Right atrium auricular region (tissue), 2 donors: ENCODE measurements at places on chromosomes 3 and 15. TPM values are rescaled to one million over a fixed set of nuclear protein-coding genes. Genes with fewer than 3 reads are reported as not detected.

DNA sequence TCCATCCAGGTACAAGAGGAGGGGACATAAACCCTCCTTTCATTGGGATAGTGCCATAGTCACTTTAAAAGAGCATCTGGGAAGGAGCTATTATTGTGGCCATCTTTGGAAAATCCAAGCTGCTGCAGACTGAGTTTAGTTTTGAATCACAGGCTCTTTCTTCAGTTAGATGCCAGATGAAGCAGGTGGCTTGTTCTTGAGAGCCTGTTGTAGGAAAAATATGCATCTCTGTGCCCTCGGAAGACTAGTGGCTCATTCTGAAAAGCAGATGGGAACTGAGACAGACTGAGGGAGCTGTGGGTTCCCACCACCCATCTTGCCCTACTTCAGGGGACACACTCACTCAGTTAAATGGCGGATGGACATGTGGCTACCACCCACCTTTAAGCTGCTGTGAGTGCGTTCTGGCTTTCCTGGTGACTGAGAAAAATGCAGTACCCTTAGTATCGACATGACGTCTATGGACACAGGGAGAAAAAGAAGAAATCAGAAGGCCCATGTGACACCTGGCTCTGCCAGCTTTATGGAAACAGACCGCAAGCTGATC, 50.2 kb downstream of the RARB start:
- H3K4me1 ChIP-seq = no peaks in the 10 kb centered on the region
- no peak overlapping the region for H3K4me3 ChIP-seq
- peak overlapping the region; percentile 78 for H3K27ac ChIP-seq
- H3K36me3 ChIP-seq = no peaks in the 10 kb centered on the region

DNA sequence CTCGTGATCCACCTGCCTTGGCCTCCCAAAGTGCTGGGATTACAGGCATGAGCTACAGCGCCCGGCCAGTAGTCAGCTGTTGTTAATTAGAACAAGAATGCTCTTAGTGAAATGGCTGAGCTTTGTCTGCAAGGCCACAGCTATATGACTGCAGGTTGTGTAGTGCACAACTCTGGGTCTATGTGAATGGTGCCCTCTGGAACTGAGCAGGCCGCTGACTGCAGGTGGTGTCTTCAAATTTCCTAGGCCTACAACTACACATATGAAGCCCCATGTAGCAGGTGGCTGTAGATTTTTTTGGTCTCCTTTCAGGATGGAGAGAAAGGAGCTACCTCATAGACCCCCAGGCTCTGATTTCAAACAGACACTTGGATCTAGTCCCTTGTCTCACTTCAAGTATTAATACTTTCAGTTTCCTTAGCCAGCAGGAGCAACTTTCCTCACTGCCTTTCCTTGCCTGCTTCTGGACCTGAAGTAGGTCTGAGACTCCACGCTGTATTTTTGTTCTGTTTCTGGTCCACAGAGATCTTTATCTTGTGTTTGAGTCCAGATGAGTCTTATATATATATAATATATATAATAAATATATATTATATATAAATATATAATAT, 86.9 kb downstream of the C3orf80 start:
- no peak for DNase-seq
- no peaks in the 10 kb centered on the region for H3K27me3 ChIP-seq
- H3K4me3 ChIP-seq = no peak overlapping the region
- H3K36me3 ChIP-seq = no peaks in the 10 kb centered on the region

DNA sequence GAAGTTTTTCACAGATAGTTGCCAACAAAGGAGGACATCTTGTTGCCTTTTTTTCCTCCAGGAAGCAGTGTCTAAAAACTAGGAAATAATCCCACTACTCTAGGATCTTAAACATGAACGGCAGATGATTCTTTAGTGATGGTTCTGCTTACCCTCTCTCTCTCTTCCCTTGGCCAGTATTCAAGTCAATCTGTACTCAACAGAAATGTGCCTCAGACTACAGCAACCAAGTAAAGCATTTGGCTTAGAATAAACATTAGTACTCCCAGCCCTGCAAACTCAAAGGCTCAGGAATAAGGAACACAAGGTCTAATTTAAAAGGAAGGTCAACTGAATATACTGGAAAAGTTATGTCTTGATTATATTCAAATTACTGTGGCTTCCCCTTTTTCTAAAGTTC, 8.7 kb downstream of the NPTN start:
- no peaks in the 10 kb centered on the region for H3K27me3 ChIP-seq
- H3K36me3 ChIP-seq = no peaks in the 10 kb centered on the region
- H3K4me1 ChIP-seq = no peaks in the 10 kb centered on the region
- no peak overlapping the region for H3K4me3 ChIP-seq
- DNase-seq = no peak

DNA sequence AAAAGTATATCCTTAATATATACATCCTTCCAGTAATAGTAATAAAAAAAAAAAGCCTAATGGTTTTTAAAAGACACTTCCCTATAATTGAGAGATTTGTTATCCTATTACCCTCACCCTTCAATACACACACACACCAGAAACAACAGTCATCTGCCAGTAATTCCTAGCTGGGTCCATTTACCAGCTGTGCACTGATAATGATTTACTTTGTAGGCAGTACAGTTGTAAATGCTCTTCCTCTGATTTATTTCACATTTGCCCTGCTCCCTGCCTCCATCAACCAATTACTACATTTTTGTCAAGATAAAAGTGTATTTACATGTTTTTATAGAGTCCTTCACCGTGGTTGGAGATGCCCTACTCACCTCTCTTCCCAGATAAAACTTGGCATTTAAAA, 12.4 kb downstream of the TPM1 start:
- peak overlapping the region; percentile 97 for H3K27ac ChIP-seq
- peaks cover 77% of the 10 kb centered on the region for H3K36me3 ChIP-seq
- H3K4me3 ChIP-seq = no peak overlapping the region
- DNase-seq = no peak
- no peaks in the 10 kb centered on the region for H3K27me3 ChIP-seq

DNA sequence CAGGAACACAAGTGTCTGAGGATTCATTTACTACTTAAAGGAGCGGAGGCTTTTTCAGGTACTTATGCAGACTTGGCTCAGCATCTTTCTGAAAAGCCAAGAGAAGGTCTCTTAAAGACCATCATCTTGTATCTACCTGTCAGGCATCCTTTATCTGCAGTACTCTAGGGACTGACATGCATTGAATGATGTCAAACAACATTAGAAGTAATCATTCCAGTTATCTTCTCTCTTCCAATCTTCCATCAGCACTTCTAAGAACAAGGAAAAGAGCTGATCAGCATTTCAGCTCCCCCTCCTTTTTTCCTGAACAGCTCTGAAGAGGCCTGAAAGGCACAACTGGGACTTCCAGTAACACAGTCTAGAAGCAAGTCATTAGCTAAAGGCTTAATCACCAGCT, 214.8 kb downstream of the KCNH8 start:
- no peak overlapping the region for H3K27ac ChIP-seq
- DNase-seq = no peak
- no peaks in the 10 kb centered on the region for H3K4me1 ChIP-seq
- no peaks in the 10 kb centered on the region for H3K27me3 ChIP-seq
- no peak overlapping the region for H3K4me3 ChIP-seq

DNA sequence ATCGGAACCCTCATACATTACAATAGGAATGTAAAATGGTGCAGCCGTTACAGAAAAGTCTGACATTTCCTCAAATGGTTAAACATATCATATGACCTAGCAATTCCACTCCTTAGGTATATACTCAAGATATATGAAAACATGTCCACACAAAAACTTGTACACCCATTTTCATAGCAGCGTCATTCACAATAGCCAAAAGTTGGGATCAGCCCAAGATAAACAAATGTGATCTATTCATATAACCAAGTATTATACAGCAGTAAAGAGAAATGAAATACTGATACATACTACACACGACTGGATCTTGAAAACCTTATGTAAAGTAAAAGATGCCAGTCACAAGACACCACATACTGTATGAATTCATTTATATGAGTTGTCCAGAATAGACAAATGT, 102.4 kb downstream of the MSL2 start:
- no peak overlapping the region for H3K27ac ChIP-seq
- H3K27me3 ChIP-seq = no peaks in the 10 kb centered on the region
- no peak for DNase-seq
- no peak overlapping the region for H3K4me3 ChIP-seq

DNA sequence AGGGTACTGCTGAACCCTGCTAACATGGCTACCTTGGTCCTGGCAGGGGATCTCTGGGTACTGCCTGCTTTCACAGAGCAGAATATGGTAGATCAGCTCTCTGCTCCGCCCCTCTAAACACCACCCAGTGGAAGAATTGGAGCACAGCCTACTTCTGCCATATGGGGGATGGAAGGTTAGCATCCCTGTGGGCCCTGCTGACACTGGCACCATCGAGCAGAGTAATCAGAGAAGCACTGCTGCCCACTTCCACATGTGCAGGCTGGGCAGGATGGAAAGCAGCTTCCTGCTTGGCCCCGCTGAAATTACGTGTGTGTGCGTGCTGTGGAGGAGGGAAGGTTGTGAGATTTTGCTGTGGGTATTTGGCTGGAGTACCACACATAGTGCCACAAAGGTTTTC, 24.8 kb downstream of the CCR1 start:
- no peaks in the 10 kb centered on the region for H3K36me3 ChIP-seq
- H3K4me1 ChIP-seq = no peaks in the 10 kb centered on the region
- DNase-seq = no peak

DNA sequence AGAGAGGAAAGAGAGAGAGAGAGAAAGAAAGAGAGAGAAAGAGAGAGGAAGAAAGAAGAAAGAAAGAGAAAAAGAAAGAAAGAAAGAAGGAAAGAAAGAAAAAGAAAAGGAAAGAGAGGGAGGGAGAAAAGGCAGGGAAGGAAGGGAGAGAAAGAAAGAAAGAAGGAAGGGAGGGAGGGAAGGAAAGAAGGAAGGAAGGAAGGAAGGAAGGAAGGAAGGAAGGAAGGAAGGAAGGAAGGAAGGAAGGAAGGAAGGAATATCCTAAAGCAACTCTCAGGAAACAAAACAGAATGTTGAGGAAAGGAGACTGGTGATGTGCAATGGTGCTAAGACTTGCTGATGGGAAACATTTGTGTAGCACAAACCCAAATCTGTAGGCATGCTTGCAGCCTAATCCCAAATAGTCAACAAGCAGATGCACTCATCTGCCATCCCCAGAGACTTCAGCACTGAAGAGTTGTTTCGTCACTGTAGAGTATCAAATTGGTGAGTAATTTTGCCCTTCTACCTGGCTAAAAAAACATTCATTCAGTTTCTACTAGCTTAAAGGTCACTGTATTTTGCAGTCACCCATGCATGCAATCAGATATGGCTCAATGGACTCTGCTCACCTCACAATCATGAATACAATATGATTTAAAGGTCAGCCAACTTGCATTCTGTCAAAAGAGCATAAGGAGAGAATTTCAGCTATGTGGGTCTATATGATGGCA, 480.3 kb downstream of the FGF12 start:
- H3K27ac ChIP-seq = no peak overlapping the region
- H3K4me3 ChIP-seq = no peak overlapping the region
- H3K4me1 ChIP-seq = no peaks in the 10 kb centered on the region

DNA sequence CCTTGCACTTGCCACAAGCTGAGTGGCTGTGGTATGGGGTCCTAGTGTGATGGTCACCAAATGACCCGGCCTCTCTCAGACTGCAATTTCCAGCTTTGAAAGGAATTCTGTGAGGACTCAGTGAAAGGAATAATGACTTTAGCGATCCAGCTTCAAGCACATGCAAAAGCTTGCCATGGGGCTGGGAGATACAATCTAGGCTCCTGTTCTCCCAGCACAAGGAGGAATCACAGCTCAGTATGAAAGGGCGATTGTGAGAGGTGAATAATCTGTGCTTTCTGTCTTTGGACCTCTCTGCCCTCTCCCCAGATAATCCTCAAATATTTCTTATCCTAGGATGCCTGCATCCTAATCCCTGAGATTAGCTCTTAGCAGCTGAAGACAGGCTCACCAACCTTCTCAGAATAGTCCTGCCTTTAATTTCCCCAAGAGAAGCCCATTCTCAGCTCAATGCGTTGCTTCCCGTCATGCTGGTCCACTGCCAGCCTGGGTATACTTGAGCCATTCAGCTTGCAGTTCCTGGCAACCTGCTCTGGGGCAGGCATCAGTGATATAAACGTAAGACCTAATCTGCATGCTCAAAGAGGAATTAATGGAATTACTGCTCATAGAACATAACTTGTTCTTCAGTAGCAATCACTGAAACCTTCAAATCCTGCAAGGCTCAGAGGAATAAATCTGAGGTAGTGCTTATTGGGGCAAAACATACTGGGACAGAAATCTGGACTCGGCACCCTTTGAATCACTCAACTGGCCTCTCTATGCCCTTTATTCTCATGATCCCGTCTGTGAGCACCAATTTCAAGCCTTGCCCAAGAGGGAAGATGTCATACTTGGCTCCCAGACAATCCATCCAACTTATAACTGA, 15.1 kb downstream of the TLNRD1 start:
- H3K4me3 ChIP-seq = no peak overlapping the region
- no peaks in the 10 kb centered on the region for H3K27me3 ChIP-seq
- H3K4me1 ChIP-seq = no peaks in the 10 kb centered on the region
- DNase-seq = no peak

DNA sequence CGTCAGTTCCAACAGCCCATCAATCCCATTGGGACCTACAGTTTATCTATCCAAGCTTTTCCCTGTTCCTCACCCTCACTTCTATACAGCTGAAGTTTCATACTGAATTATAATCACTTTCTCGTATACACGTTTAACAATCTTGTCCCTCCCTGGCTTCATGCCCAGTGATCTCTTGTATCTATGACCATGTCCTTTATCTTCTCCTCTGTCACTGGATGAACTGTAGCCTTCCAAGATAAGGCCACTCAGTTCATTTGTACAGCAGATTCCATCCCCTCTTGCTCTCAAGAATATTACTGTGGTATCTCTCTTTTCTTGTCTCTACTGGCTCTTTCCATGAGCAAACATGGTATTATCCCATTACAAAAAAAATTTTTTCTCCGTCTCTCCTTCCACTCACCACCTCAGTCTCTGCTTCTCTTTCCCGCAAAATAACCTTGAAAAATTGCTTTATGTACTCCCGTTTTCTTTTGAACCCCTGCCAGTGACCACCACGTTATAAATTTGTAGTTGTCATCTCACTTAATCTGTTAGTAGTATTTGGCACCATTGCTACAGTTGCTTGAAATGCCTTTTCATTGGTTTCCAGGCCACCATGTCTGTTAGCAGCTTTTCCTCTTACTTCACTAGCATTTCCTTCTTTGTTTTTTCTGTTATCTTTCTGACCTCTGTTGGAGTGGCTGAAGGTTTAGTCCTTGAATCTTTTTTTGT, 9.4 kb downstream of the CTNNB1 start:
- H3K36me3 ChIP-seq = no peaks in the 10 kb centered on the region
- H3K27me3 ChIP-seq = no peaks in the 10 kb centered on the region
- peaks cover 77% of the 10 kb centered on the region for H3K4me1 ChIP-seq
- no peak overlapping the region for H3K4me3 ChIP-seq
- no peak for DNase-seq
- no peak overlapping the region for H3K27ac ChIP-seq

- H3K27ac ChIP-seq = no peak overlapping the region
- no peak overlapping the region for H3K4me3 ChIP-seq
- no peaks in the 10 kb centered on the region for H3K27me3 ChIP-seq
- H3K36me3 ChIP-seq = peaks cover 27% of the 10 kb centered on the region
- no peaks in the 10 kb centered on the region for H3K4me1 ChIP-seq
Measured at GRCh38 chr15:50558012-50558411, 11.5 kb upstream of the USP50 start.

GRCh38 chr15:36465304-36465703, 114.1 kb upstream of the CDIN1 start:
- no peaks in the 10 kb centered on the region for H3K36me3 ChIP-seq
- no peak for DNase-seq
- H3K4me1 ChIP-seq = no peaks in the 10 kb centered on the region
- no peaks in the 10 kb centered on the region for H3K27me3 ChIP-seq
- no peak overlapping the region for H3K4me3 ChIP-seq
- H3K27ac ChIP-seq = no peak overlapping the region

- H3K4me3 ChIP-seq = peak overlapping the region; percentile 95
- H3K27ac ChIP-seq = peak overlapping the region; percentile 94
- no peaks in the 10 kb centered on the region for H3K27me3 ChIP-seq
- H3K36me3 ChIP-seq = peaks cover 4% of the 10 kb centered on the region
Measured at GRCh38 chr3:196081002-196081833, 672 bp downstream of the TFRC start.

The P2RY14 gene
- total RNA-seq = 3.6 TPM

The SLC24A5 gene
- total RNA-seq = not detected

The ZKSCAN7 gene
- 3.4 TPM for total RNA-seq
